ENCODE measurements at places on chromosomes 13 and 19.

DNA sequence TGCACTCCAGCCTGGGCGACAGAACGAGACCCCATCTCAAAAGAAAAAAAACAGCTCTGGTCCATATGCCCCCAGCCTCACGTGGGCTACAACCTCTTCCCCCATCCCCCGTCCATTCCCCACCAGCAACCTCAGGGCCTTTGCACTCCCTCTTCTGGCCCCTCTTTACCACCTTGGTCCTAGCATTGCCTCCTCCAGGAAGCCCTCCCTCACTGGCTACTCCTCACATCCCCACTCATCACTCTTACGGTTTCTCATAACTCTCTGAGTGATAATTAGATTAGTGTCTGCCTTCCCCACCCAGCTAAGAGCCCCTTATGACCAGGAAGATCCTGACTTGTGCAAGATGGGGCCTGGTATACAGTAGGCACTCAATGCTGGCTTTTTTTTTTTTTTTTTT, 30.8 kb downstream of the IL12RB1 start:
- no peak for DNase-seq

DNA sequence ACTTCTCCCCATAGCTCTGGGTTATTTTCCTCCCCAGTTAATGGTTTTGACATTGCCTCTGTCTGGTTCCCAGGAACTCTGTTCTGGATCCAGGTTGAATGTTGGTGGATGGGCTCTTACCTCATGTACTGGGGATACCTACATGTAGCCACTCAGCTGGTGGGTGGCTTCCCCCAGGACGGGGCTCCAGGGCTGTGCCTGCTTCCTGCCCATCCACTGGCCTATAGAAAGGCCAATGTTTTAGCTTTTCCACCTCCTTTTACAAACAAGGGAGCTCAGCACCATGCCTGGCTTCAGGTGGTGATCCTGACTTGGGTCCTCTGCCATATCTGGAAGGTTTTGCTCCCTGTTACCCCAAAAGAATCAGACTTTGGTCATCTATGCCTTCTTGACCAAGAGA, 120.2 kb downstream of the AKAP11 start:
- no peak for DNase-seq

DNA sequence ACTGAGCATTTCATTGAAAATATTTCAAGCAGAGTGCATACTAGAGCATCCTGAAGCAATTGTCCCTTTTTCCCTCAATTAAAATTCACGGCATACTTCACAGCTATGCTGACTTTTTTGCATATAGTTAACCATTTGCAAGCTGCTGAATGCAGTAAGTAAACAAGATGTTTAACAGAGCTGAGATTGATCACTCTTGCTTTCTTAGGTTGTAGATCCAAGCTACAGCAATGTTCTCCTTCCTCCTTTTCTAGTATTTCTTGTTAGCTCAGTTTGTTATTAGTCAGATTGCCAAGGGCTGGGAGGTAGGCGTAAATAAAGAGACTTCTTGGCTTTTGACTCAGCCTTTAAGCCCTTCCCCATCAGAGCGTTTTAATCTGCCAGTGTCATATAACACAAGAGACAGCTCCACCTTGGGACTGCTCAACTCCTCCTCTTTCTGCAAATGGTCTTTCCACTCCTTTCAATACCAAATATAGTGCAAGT, at the start of gene SLITRK6:
Gene SLITRK6, minus strand, starts transcription at position 323 of the 486 bp plus-strand sequence. CDS start 2,911 bp downstream, outside the sequence.
- no peak for DNase-seq

GRCh38 chr13:29591310-29591709, 4.2 kb downstream of the SLC7A1 start:
- DNase-seq, result no peak

DNA sequence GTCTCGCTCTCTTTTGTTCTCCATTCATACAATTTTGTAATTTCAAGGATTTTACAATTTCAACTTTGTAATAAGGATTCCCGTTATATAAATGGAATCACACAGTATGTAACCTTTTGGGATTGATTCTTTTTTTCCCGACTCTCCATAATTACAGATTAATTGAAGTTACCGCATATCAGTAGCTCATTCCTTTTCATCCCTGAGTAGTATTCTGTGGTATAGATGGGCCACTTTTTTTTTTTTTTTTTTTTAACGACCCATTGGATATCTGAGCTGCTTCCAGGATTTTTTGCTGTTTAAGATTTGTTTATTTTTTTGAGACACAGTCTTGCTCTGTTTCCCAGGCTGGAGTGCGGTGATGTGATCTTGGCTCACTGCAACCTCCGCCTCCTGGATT, 27.8 kb downstream of the UHRF1 start:
- DNase-seq, result no peak

- DNase-seq, result peak; percentile 97
Observed at GRCh38 chr19:16495982-16496612, at the start of the genes C19orf44 and CALR3. C19orf44 (plus strand) TSS chr19:16496394; CDS start chr19:16500793, 4,399 bp downstream. CALR3 (minus strand) TSS chr19:16496167; CDS start chr19:16496129, 38 bp downstream.

DNA sequence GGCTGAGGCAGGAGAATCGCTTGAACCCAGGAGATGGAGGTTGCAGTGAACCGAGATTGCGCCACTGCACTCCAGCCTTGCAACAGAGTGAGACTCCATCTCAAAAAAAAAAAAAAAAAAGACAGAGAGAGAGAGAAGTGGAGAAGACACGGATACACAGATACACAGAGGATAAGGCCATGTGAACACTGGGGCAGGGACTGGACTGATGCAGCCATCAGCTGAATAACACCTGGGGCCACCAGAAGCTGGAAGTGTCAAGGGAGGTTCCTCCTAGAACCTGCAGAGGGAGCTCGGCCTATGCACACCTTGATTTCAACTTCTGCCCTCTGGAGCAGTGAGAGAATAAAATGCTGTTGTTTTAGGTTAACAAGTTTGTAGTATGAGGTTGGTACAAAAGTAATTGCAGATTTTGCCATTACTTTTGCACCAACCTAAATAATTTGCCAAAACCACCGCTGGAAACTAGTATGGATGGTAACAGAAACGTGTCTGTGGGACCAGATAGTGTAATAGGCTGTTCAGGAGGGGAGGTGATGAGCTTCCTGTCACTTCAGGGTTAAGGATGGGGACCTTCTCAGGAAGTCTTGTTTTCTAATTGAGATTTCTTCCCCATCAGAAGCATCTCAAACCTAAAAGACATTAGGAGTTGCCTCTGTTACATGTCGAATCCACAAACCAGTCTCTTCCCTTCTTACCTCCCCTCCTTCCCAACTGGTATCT, 36.4 kb upstream of the IGSF23 start:
- no peak for DNase-seq

DNA sequence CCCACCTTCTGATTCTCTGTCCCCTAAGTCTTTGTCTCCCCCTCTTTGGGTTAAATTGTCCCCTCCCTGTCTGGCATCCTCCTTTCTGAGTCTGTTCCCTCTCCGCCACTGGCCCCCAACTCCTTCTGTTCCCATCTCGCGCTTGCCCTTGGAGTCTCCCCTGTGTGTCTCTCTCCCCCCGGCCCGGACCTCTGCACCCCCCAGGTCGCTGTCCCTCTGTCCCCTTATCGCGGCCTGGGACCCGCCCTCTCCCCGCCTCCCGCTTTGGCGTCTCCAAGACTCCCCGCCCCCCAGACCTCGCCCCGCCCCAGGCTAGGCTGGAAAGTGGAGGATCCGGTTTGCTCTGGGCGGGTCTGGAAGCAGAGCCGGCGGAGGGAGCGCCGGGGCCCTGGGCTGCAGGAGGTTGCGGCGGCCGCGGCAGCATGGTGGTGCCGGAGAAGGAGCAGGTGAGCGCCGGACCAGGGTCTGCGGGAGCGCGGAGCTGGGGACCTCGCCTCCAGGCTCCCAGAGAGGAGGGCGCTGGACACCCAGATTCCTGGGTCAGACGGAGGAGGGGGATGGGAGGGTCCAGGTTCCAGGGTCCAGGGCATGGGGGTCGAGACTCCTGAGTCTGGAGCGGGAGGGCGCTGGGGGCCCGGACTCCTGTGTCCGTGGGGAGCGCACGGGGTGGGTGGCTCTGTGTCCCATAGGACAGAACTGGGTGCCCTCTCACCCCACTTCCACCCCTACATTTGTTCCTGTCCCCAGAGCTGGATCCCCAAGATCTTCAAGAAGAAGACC, at the start of gene TRPM4:
Gene TRPM4, plus strand, starts transcription at position 348 of the 780 bp plus-strand sequence. Its CDS starts 75 bp downstream, at position 423.
- no peak for DNase-seq

DNA sequence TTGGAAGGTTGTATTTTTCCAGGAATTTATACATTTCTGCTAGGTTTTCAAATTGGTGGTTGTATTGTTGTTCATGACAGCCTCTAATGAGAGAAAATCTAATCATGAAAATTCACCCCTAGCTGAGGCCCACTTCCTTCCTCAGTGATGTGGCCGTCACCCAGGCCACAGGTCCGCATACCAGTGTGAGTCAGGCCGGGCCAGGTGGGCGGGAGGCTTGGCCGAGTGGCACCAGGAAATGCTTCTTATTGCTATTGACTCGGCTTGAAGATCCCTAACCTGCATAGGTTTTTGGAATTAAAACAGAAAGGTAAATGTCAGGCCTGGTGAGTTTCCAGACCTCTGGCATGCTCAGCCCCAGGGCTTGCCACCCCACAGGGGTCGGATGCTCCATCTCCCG, 88.7 kb downstream of the SCGB2B2 start:
- no peak for DNase-seq

DNA sequence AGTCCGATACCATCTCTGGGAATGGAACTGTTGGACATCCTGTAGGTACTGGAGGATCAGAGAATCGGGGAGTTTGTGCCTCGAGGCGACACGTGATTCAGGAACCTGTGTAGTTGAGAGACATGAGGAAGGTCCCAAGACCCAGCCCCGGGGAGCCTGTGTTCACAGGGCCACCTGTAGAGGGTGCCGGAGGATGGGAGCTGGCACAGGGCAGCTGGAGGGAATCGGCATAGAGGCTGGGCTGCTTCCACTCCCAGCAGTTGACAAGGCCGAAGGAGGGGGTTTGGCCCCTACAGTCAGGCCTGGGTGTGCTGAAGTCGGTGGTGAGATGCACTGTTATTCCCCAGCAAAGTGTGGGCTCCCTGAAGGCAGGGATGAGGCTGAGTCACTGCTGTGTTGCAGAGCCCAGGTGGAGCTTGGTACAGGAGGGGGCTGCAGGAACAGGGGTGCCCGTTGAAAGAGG, 2.5 kb upstream of the ISYNA1 start:
- DNase-seq, result no peak

DNA sequence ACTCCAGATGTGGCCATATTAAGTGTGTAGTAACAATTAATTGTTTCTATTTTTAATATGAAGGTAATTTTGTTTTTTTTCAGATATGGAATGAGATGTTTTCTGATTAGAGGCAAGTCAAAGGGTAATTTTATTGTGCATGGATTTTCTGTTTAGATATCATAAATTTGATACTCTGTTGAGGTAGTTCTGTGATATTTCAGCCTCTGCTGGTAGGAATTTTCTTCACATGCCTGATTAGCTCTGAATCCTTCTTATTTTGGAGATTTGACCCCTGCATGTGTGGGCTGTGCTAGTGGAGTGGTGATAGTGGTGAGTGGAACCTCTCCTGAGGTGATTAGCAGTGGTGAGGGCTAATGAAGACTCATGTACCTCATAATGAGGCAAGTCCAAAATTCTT, 301.4 kb downstream of the GPC5 start:
- DNase-seq, result no peak

GRCh38 chr13:42272115-42272803, at the start of gene AKAP11:
AKAP11 (plus strand) TSS chr13:42272152; CDS start chr13:42286349, 14,197 bp downstream.
- peak; percentile 17 for DNase-seq

- no peak for DNase-seq
Observed at GRCh38 chr19:8361921-8362793, 1.8 kb upstream of the ANGPTL4 start.

DNA sequence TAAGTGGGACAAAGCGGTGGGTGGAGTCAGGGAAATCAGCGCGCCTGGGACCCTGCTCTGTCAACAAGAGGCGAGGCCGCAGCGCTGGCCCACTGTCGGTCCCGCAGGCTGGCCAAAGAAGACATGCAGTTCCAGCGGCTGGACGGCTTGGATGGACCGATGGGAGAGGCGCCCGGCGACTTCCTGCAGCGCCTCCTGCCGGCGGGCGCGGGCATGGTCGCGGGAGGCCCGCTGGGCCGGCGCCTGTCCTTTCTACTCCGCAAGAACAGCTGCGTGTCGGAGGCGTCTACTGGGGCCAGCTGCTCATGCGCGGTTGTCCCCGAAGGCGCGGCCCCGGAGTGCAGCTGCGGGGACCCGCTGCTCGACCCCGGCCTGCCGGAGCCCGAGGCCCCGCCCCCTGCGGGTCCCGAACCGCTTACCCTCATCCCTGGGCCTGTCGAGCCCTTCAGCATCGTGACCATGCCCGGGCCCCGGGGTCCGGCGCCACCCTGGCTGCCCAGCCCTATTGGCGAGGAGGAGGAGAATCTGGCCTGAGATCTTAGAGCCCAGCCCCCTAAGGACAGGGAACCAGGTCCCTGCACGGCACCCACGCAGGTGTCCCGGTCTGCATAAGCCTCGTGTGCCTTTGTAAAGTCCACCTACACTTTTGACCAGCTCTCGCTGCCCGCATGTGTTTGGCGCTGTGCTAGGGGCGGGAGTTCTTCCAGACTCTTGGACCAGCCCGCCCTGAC, 6.1 kb downstream of the BEST2 start:
- DNase-seq, result peak; percentile 40

DNA sequence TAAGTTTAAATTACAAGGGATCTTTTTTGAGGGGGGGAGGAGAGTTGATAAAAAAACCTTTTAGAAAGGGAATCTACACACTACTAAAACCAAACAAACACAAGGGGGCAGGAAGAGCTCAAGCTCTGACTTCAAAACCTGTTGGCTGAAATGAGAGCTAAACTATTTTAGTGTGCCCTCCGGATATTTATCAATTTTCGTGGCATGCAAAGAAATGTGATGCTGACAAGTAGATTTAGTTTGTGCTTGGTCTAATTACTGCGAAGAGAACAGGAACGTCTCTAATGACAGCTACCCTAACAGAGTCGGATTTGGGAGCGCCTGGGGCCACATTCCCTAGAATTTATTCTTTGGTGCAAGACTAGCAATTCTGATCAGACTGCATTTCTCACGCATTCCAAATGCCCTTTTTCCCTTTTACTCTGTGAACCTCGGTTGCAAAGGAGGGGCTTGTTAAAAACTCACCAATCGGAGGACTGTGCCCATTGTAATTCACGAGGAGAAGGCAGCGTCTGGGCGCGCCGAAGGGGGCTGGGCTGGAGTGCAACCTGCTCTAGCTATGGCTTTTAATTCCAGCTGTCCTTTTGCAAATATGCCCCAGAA, 802 bp upstream of the FREM2 start:
- no peak for DNase-seq

GRCh38 chr13:24692561-24692960, 12.4 kb downstream of the ATP12A start:
- DNase-seq, result no peak

- DNase-seq, result no peak
Observed at GRCh38 chr13:32446220-32446619, 18.3 kb upstream of the N4BP2L1 start.

DNA sequence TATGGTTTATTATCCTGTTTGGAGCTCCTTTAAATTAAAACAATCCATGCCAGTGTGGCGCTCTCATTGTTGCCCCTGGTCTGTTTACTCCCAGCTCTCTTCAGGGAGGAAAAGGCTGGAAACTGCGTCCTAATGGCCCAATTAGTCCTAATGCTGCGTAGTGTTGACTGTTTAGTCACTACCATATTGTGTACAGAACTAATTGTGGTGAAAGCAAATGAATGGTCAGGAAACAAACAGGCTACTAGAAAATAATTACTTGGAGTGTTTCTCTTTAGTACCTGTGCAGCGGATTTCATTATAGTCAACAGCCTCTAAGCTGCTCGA, 54.5 kb upstream of the MTIF3 start:
- DNase-seq, result no peak
